Glutamatergic neuron (in vitro differentiated cells): ENCODE measurements at places on chromosomes 1 and 21. TPM values are rescaled to one million over a fixed set of nuclear protein-coding genes. Genes with fewer than 3 reads are reported as not detected.

GRCh38 chr1:5911157-5911556, 81.1 kb downstream of the NPHP4 start:
- H3K36me3 ChIP-seq: no peaks in the 10 kb centered on the region
- H3K27ac ChIP-seq: no peak overlapping the region
- no peak for DNase-seq
- H3K4me3 ChIP-seq: no peak overlapping the region

GRCh38 chr1:89660224-89661061, 27.5 kb downstream of the LRRC8C start:
- H3K27ac ChIP-seq: no peak overlapping the region
- H3K27me3 ChIP-seq: no peaks in the 10 kb centered on the region
- no peak for DNase-seq
- no peaks in the 10 kb centered on the region for H3K4me1 ChIP-seq

DNA sequence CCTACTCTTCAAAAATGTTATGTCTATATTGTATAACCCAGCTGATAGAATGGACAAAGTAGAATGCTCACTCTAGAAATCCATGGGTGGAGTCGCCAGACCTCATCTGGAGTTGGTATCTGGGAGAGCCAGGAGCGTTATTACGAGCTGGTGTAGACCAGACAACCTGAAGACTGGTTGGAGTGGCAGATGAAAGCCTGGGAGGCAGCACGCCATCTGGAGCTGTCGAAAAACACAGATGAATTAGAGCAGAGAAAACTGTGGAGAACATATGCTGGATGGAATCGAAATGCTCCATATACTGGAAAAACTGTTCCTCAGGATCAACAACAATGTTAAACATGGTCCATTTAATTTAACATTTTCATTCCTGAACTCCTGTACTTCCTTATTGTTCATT, 333.6 kb downstream of the KCTD3 start:
- peaks cover 8% of the 10 kb centered on the region for H3K36me3 ChIP-seq
- peaks cover 49% of the 10 kb centered on the region for H3K4me1 ChIP-seq
- peak; percentile 49 for DNase-seq

GRCh38 chr1:201624741-201625225, 85.9 kb downstream of the NAV1 start:
- H3K36me3 ChIP-seq: no peaks in the 10 kb centered on the region
- no peak overlapping the region for H3K27ac ChIP-seq
- H3K4me3 ChIP-seq: no peak overlapping the region
- DNase-seq: no peak
- H3K27me3 ChIP-seq: peaks cover 5% of the 10 kb centered on the region
- peaks cover 10% of the 10 kb centered on the region for H3K4me1 ChIP-seq

- H3K27me3 ChIP-seq: peaks cover 10% of the 10 kb centered on the region
- H3K36me3 ChIP-seq: no peaks in the 10 kb centered on the region
- no peak overlapping the region for H3K4me3 ChIP-seq
These were observed 12.7 kb downstream of the TNNT2 start for GRCh38 chr1:201364808-201365105.

- H3K27ac ChIP-seq: no peak overlapping the region
- no peaks in the 10 kb centered on the region for H3K27me3 ChIP-seq
- DNase-seq: no peak
- no peaks in the 10 kb centered on the region for H3K36me3 ChIP-seq
These were observed 95.1 kb upstream of the KRTAP19-8 start for GRCh38 chr21:31133243-31133830.

DNA sequence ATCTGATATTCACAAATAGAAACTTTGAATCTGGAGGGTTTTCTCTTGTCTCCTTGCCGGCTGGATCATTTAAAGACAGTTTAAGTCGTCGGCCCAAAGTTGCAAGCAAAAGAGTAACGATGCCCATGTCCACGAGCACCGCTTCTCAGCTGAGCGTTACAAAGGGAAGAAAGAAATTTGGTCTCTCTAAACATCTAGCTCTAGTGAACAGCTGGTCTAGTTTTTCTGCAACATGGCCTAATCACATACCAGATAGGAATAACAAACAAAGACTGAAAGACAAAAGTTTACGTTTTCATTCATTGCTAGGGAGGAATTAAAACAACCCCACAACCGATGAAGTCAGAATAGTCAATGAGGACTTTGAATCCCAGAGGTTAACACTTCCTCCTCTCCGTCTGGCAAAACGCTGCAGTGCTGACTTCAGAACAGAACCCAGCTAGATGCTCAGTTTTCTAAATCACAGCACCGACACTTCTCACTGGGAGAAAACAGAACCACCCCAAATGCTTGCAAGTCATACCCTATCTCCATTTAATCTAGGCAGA, 69.4 kb downstream of the NTPCR start:
- DNase-seq: no peak
- H3K36me3 ChIP-seq: peaks cover 10% of the 10 kb centered on the region
- H3K4me3 ChIP-seq: no peak overlapping the region
- H3K27me3 ChIP-seq: peaks cover 2% of the 10 kb centered on the region
- H3K27ac ChIP-seq: no peak overlapping the region
- peaks cover 15% of the 10 kb centered on the region for H3K4me1 ChIP-seq

DNA sequence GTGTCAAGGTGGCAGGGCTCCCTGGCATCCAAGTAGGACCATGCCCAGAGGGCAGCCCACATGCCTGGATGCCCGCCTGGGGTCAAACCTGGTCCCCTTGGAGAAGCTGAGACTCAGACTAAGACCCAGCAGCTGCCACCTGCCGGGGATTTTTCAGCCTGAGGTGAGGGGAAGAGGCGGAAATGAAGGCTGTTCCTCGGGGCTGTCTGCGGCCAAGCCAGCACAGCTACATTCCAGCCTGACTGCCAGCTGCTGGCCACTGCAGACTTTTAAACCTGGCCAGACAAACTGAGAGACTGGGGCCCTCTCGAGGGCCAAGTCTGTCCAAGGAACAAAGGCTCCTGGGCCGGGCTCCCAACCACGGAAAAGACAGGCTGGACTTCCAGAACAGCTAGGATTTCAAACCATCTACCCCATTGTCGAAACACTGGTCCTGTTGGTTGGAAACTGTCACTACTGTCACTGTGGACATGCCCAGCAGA, 21.9 kb upstream of the PLEKHG5 start:
- no peak for DNase-seq
- H3K36me3 ChIP-seq: no peaks in the 10 kb centered on the region
- peaks cover 5% of the 10 kb centered on the region for H3K4me1 ChIP-seq

GRCh38 chr1:35577071-35577998, 4.2 kb downstream of the TFAP2E start:
- H3K36me3 ChIP-seq: peaks cover 5% of the 10 kb centered on the region
- peak overlapping the region; percentile 36 for H3K4me3 ChIP-seq
- peaks cover 4% of the 10 kb centered on the region for H3K4me1 ChIP-seq
- DNase-seq: no peak
- peaks cover 27% of the 10 kb centered on the region for H3K27me3 ChIP-seq
- no peak overlapping the region for H3K27ac ChIP-seq

DNA sequence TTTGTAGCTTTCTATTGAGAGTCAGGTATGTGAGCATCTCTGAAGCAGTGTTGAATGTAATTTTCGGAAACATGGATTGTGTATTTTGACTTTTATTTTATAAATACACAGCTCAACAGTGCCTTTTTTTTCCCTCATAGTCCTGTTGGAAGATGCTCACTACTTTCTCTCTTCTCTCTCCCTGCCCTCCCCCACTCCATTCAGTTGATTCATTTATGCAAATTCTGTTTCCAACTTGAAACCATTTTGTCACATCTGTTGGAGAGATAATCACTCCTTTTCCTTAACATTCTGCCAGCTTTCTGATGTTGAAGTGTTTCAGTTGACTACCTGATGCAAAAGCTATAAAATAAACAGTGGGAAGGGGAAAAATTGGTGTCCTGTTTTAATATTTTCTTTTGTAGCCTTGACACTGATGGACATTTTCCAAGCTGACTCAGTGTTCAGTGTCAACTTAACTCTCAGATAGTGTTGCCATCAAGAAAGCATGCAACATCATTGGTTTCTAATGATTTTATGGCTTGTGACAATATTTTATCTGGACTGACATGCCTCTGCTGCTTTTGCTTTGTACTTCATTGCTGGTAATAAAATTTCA, 194.5 kb downstream of the HS2ST1 start:
- no peak for DNase-seq
- H3K4me3 ChIP-seq: no peak overlapping the region
- H3K27me3 ChIP-seq: no peaks in the 10 kb centered on the region
- peak overlapping the region; percentile 31 for H3K27ac ChIP-seq
- H3K4me1 ChIP-seq: peaks cover 22% of the 10 kb centered on the region

DNA sequence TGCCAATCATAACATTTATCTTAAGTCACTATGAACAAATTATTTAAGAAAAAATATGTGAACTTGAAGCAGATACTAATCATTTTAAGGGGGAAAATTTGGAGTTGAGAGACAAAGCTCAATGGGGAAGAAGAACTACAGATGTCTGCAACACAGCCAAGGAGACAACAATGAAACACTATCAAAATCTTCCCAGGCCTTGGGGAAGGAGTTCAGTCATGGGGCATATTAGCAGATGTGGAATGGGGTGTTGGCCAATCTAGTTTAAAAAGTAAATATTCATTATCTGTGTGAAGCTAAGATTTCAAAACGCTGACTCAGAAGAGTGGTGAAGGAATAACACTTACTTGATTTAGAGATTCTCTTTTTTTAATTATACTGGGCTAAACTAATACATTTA, 671.6 kb upstream of the ZP4 start:
- H3K36me3 ChIP-seq: no peaks in the 10 kb centered on the region
- no peaks in the 10 kb centered on the region for H3K4me1 ChIP-seq
- H3K4me3 ChIP-seq: no peak overlapping the region
- peaks cover 2% of the 10 kb centered on the region for H3K27me3 ChIP-seq
- DNase-seq: no peak
- no peak overlapping the region for H3K27ac ChIP-seq

DNA sequence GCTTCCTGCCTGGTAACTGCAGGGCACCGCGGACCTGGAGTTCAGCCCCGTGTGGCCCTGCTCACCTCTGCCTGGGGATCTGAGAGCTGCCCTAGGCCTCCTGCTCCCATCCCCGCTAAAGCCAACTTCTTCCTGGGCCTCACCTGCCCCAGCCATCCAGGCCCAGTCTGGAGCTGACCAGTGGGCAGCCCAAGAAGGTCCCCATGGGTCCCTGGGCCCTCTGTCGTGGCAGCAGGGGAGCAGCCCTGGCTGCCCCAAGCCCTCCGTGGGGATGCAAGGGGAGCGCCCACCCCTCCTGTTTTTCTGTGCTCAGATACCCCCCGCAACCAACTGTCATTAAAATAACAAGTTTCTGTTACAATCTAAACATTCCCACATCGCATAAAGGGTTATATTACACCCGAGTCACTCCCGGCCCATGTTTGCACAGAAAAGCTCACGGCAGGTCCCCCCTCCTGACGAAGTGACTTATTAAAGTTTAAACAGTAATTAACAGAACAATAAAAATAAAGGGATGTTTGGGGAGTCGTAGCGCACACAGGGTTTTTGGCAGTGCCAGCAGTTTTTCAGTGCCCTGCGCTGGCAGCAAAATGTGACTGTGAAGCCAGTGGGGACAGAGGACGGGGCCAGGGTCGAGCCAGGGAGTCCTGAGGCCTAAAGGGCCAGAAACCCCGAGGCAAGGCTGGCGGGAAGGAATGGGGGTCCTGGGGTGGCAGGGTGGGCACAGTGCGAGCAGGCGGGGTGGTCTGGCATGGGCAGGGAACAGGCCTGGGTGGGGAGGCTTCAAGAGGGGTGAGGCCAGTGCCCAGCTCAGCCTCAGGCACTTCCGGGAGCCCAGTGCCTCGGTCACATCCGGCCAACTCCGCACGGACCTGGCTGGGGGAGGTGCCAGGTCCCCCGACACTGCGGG, 121.5 kb downstream of the CASZ1 start:
- no peak overlapping the region for H3K4me3 ChIP-seq
- no peak overlapping the region for H3K27ac ChIP-seq
- peaks cover 39% of the 10 kb centered on the region for H3K4me1 ChIP-seq
- H3K27me3 ChIP-seq: peaks cover 7% of the 10 kb centered on the region
- no peak for DNase-seq

DNA sequence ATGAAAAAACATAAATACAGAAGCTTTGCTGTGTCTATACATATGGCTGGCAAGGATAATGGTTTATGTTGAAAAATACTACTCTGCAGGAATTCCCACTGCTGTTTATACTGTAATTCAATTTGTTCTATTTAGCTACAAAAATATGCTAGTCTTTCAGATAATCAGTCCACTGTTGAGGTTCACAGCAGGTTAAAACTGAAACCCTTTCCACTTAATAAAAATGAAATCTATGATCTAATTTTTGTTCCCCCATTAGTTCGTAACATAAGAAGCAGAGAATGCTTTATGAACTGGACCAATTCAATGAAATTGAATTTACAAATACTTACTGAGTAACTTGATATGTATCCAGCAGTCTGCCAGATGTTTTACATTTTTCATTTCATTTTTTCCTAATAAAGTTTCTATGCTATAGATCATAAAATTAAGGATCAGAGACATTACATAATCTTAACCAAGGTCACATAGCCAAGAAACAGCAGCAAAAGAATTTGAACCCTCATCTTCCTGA, 360.1 kb upstream of the BEND5 start:
- H3K4me1 ChIP-seq: no peaks in the 10 kb centered on the region
- no peak overlapping the region for H3K27ac ChIP-seq
- DNase-seq: no peak
- no peaks in the 10 kb centered on the region for H3K27me3 ChIP-seq

- H3K27ac ChIP-seq: no peak overlapping the region
- no peak for DNase-seq
- H3K36me3 ChIP-seq: no peaks in the 10 kb centered on the region
- peaks cover 4% of the 10 kb centered on the region for H3K4me1 ChIP-seq
- peaks cover 9% of the 10 kb centered on the region for H3K27me3 ChIP-seq
- no peak overlapping the region for H3K4me3 ChIP-seq
These were observed 3.3 kb downstream of the POGZ start for GRCh38 chr1:151455966-151456365.

- H3K4me3 ChIP-seq: no peak overlapping the region
- no peak overlapping the region for H3K27ac ChIP-seq
- no peaks in the 10 kb centered on the region for H3K27me3 ChIP-seq
- no peaks in the 10 kb centered on the region for H3K36me3 ChIP-seq
- DNase-seq: no peak
- peaks cover 10% of the 10 kb centered on the region for H3K4me1 ChIP-seq
These were observed 12.3 kb downstream of the COLGALT2 start for GRCh38 chr1:184025242-184025675.

DNA sequence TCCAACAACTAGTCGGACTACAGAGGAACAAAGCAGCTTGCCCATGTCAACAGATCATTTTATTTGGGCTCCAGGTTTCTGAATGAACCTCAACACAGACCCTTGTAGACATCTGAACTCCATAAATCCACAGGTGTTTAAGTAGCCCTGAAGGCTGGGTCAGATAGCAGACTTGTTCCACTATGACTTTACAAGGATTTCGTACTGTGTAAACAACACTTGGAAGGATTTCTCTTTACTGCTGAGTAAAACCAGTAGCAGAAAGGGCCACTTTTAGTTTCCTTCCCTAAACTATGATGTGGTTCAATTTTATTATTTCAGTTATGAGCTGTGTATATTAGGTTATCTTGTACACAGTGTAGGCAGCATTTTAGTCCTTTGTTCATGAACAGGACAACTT, 316.4 kb upstream of the ADGRL2 start:
- H3K27ac ChIP-seq: no peak overlapping the region
- H3K4me3 ChIP-seq: no peak overlapping the region
- H3K36me3 ChIP-seq: peaks cover 4% of the 10 kb centered on the region
- peaks cover 2% of the 10 kb centered on the region for H3K27me3 ChIP-seq

GRCh38 chr1:180247061-180247460, 17.0 kb downstream of the LHX4 start:
- H3K27me3 ChIP-seq: peaks cover 8% of the 10 kb centered on the region
- no peaks in the 10 kb centered on the region for H3K36me3 ChIP-seq
- no peak overlapping the region for H3K27ac ChIP-seq
- no peak overlapping the region for H3K4me3 ChIP-seq
- H3K4me1 ChIP-seq: peaks cover 36% of the 10 kb centered on the region

CA14 gene
- 1.5 TPM for total RNA-seq

IGSF3 gene
- total RNA-seq: 110 TPM

NEXN gene
- total RNA-seq: 0.76 TPM

B3GALT5 gene
- total RNA-seq: 0.25 TPM

LRRC38 gene
- total RNA-seq: not detected

OR2T33 gene
- not detected for total RNA-seq

RCOR3 gene
- 82.1 TPM for total RNA-seq
